ENCODE measurements at places on chromosomes 4 and X. TPM values are rescaled to one million over a fixed set of nuclear protein-coding genes. Genes with fewer than 3 reads are reported as not detected.

DNA sequence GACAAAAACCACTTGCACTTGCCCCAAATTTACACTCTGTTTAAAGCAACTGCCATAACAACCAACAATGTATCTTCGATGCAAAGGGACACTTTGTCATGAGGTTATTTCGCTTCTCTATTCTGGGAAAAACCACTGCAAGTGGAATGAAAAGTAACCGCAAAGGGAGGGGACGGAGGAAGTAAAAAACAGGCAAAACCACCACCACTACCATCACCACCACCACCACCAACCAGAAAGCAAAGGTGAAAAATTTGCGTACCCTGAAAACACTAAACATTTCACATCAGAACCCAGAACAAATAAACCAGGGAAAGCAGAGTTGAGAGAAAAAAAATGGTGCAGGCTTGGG lies 1.2 kb upstream of the N4BP2 start:
- no peak for DNase-seq

GRCh38 chr4:108004646-108005045 lies 15.0 kb downstream of the HADH start:
- DNase-seq = no peak

The SOD3 gene
- total RNA-seq = 64.2 TPM

DNA sequence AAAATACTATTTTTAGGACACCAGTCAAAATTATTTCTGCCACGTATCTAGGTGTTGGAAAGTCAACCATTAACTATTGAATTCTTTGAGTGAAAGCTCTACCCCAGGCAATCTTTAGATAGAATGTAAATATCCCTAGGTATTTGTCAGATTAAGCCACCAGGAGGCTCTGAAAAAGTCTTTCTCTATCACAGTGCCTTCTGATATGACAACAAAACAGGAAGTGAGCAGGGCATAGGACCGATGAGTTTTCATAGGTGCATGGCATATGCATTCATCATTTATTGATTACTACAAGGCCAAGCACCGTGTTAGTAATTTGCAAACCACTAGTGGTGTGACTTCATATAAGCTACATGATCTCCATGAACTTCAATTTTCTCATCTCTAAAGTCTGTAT lies 333.6 kb upstream of the F9 start:
- DNase-seq = no peak

The OTC gene
- 0.58 TPM for total RNA-seq

- peak; percentile 50 for DNase-seq
Measured at GRCh38 chrX:69222103-69223090, 57.1 kb upstream of the PJA1 start.

The PRRG1 gene
- 12.9 TPM for total RNA-seq

GRCh38 chrX:39613997-39614679 lies 483.6 kb downstream of the BCOR start:
- no peak for DNase-seq

The WNK3 gene
- total RNA-seq = 0.88 TPM

The RGN gene
- total RNA-seq = 18.8 TPM

GRCh38 chrX:29143356-29143755 lies 556.1 kb downstream of the IL1RAPL1 start:
- no peak for DNase-seq

The NWD2 gene
- not detected for total RNA-seq

DNA sequence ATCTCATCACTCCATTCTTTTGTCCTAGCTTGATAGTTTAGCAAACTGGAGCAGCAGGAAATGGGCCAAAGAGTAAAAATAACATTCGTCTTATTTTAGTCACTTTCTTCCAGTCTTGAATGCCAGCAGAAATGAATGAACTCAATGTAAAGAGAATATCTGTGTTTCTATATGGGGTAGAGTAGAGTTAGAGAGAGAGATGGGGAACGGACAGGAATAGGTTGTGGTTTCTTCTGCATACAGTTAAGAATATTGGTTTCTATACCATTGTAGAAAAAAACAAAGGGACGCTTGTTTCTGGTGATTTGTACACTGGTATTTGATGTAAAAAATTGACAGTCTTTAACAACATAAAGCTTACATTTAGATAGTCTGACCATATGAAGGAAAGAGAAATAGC lies 8.9 kb downstream of the GPR174 start:
- DNase-seq = no peak

The SLIT2 gene
- total RNA-seq = 6.0 TPM

DNA sequence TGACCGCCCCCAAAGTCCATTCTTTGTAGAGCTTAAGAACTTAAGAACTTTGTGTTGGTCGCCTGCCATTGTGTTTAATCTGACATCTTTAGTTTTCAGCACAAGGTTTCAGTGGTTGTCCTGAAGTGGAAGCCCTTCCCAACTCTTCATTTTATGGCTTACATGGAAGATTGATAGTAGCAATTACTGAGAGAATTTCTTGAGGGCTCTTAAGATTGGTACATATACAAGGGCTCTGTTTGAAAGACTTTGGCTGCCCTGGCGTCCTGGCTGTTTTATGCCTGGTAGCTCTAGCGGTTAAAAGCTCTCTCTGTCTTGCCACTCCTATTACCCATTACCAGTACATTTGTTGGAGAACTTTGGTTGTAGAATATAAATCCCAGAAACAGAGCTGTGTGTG lies 75.0 kb downstream of the KDM6A start:
- no peak for DNase-seq

- DNase-seq = no peak
Measured at GRCh38 chr4:73693811-73694210, 46.6 kb upstream of the CXCL8 start.

The SMIM20 gene
- total RNA-seq = 45.4 TPM

The CT83 gene
- total RNA-seq = not detected

DNA sequence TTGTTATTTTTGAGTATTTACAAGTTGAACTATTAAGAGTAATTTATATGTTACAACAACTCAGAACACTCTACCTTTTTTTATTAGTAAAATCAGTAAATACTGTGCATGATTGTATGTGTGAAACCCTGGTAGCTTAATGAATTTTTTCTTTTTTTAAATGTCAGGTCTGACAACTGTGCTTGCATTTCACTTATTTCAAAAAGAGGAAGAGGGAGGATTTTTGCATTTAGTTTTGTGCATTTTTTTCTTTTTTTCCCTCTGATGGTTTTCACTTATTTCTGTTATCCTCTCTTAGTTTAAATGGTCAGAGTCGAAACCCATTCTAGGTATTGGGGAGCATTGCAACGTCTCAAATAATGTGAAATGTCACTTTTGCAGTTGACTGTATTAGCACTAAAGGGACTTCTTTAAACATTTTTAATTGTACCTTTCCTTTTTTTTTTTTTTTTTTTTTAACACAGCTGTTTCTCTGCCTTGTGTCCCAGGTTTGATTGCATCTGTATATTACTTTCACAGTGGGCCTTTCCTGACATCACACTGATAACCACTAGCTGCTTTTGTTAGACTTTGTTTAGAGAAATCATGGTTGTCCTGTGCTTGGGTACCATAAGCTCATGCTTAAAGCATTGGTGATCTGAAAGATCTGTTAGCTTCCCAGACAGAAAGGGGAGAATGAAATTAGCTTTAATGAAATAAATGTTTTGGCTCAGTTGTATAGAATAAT lies 28.5 kb downstream of the MOB1B start:
- DNase-seq = no peak

DNA sequence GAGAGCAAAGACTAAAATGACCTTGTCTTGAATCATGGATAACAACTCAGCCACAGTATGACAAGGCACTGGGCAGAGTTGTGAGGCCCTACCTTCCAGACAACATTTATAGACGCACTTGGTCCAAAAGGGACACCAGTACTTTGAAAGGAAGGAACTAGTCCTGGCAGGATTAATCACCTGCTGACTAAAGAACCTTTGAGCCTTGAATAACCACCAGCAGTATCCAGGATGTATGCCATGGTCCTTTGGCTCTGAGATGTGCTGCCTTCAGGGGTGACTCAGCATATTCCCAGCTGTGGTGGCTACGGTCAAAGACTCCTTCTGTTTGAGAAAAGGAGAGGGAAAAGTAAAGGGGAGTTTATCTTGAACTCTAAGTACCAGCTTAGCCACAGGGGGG lies 118.1 kb upstream of the PRR32 start:
- no peak for DNase-seq

DNA sequence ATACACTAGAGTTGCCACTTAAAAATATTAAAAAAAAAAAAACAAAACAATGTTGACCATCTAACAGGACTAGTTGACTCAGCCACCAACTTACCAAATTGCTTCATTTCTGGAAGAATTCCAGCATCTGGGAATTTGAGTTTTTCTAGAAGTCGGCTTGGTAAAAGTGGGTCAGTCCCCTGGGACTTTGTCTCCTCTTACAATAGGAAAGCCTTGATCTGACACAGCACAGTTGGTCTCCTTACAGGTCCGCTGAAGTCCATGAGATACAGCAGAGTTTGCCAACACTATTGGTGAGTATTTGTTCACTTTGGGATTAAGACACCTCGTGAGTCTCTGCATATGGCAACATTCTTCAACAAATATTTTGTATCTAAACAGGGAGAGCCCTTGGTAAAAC lies 18.2 kb upstream of the DDIT4L start:
- no peak for DNase-seq

GRCh38 chr4:128332081-128332480 lies 44.5 kb upstream of the PGRMC2 start:
- DNase-seq = no peak

The MAP3K15 gene
- total RNA-seq = not detected

- DNase-seq = no peak
Measured at GRCh38 chrX:130636277-130636676, 234.5 kb downstream of the RBMX2 start.

GRCh38 chr4:156962528-156962974 lies 9.0 kb downstream of the PDGFC start:
- DNase-seq = no peak

- DNase-seq = no peak
Measured at GRCh38 chr4:176358083-176358469, 38.3 kb downstream of the SPCS3 start.

GRCh38 chrX:17368002-17368401 lies 7.0 kb upstream of the NHS start:
- no peak for DNase-seq

DNA sequence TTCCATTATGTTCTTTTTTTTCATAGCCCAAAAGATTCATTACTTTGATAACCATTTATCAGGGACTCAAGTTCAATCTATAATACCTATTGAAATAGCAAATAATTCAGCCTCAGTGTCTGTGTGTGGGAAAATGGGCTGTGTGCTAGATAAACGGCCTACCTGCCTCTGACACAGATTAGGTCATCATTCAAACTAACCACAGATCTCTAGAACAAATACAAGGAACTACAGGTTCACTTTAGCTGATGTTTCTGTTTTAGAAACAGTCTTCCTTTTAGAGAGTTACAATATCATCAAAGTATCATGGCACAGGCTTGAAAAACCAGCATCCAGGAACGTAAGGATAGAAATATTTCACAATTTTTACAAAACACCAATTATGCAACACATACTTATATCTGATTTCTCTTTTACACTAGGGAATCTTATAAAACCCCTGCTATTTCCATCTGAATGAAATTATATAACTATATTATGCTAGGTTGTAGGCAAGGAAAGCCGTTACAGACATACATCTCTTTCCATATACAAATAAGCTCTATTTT lies 56.6 kb upstream of the MAB21L2 start:
- no peak for DNase-seq

- peak; percentile 8 for DNase-seq
Measured at GRCh38 chr4:1365271-1366178, 18.5 kb downstream of the UVSSA start.

- DNase-seq = no peak
Measured at GRCh38 chrX:79604364-79604763, 237.2 kb upstream of the ITM2A start.

The RRH gene
- 0.19 TPM for total RNA-seq

The NPY2R gene
- total RNA-seq = not detected

GRCh38 chr4:99816545-99817308 lies at the start of gene DAPP1:
Gene DAPP1 (plus strand): TSS chr4:99816827. CDS start chr4:99816914, 87 bp downstream.
- DNase-seq = peak; percentile 17

- no peak for DNase-seq
Measured at GRCh38 chr4:15805583-15806517, 27.7 kb downstream of the CD38 start.

DNA sequence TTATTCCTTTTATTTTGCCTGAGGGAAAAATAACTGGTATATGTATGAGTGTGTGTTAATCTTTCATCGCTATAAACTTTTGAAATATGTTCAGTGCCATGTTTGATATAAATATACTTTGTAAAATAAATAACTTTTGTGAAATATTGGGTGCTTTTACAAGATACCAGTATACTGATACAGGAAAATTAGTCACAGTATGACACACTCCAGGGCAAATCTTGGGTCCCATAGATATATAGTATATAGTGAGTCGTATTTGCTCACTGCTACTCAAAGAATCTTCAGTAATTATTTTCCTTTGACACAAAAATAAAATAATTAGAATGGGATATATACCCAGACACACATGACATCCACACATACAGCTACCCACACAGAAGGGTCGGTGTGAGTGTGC lies 472.3 kb downstream of the GRID2 start:
- DNase-seq = no peak

DNA sequence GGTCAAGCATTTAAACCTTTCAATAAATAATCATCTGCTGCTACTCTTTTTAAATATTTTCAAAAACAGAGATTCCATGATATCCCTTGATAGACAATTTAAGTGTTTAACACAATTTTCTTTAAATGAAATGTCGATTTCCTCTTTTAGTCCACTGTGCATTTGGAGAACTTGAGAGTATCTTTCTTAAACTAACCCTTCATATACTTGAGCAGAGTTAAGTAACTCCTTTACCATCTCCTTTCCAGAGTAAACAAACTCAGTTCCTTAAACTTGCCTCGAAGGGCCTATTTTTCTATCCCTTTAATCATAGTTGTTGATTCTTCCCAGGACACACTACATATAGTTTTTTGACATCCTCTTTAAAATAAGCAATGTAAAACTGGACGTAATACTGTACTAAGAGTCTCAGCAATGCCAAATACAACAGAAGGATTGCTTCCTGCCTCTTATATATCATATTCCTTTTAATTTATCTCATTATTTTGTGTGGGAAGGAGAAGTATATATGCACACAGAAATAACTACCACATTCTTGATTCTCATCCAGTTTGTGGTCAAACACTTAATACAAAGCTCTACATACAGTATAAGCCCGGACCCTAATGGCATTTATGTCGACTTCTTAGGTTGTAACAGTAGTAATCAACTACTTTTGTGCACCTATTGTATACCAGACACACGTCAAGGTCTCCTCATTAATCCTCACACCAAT lies 22.8 kb downstream of the RAB28 start:
- DNase-seq = no peak

- peak; percentile 17 for DNase-seq
Measured at GRCh38 chrX:51891821-51892551, 1.4 kb upstream of the MAGED1 start.

GRCh38 chrX:136759968-136760367 lies 20.8 kb downstream of the ARHGEF6 start:
- DNase-seq = no peak

The TBX22 gene
- not detected for total RNA-seq

GRCh38 chr4:55635741-55636655 lies at the start of gene NMU:
Gene NMU (minus strand): TSS chr4:55636298. CDS start chr4:55636192, 106 bp downstream.
- DNase-seq = peak; percentile 27

DNA sequence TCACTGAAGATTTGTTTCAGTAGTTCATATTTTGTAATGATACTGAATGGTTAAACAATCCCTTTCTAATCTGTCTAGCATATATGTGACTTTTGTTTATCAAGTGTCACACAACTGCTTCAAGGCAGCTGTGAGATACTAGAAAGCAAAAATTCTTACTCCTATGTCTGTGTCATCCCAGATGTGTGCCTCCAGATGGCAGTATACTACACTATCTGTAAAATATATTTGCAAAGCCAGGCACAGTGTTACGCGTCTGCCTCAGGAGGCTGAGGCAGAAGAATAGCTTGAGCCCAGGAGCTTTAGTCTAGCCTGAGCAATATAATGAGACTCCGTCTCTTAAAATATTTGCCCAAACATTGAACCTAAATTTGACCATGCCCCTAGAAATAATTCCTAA lies 4.0 kb downstream of the NUDT10 start:
- no peak for DNase-seq

GRCh38 chr4:177380730-177381287 lies 61.4 kb downstream of the AGA start:
- no peak for DNase-seq
